NCI-H774 (cell line): ENCODE measurements at places on chromosomes 4 and X.

DNA sequence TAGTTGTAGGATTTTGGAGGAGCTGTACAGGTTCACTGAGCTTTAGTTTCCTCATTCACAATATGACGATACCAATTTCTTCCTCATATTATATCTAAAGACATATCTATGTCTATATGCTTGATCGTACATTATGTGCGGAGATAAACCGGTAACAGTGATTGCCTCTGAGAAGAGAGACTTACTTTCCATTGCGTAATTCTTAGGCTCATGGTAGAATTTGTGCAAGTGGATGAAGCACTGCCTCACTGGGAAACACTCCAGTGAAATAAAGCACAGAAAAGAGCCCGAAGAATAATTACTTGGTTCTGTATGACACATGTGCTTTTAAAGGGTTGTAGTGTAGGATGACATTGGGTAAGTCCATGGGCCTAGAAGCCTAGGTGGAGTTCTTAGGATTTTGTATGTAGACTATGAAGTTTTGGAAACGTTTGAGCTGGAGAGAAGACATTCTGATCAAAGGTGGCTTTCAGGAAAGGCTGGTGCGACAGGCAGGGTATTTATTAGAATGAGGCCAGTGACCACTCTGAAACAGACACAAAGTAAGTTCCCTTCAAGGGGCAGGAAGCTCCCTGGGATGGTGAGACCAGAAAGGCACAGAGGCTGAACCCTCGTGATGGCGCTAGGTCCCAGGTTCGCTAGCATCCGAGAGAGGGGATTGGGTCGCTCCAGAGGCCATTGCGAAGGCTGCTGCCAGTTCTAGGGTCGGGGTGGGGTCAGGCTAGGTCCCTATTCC lies 649 bp upstream of the VBP1 start:
- DNase-seq = no peak

DNA sequence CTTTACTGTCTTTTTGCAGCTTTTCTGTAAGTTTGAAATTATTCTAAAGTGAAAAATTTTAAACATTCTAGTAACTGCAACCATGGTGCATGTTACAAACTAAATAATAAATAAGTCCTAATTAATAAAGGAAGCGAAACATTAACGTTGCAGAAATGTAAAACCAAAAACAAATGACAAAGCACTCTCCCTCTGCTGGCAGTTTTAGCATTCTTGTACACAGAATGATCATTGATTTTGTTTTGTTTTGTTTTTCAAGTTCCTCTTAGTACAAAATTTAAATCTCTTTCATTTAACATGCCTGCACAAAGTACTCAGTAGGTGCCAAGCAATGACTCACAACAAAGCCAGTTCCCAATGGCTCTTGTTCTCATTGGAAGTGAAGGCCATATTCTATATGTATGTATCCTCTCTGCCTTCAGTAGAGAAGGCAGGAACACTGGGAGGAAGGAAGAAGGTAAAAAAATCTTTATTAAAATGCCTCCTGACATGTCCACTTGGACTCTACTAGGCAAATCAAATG lies 13.7 kb upstream of the TMSB4X start:
- DNase-seq = no peak

DNA sequence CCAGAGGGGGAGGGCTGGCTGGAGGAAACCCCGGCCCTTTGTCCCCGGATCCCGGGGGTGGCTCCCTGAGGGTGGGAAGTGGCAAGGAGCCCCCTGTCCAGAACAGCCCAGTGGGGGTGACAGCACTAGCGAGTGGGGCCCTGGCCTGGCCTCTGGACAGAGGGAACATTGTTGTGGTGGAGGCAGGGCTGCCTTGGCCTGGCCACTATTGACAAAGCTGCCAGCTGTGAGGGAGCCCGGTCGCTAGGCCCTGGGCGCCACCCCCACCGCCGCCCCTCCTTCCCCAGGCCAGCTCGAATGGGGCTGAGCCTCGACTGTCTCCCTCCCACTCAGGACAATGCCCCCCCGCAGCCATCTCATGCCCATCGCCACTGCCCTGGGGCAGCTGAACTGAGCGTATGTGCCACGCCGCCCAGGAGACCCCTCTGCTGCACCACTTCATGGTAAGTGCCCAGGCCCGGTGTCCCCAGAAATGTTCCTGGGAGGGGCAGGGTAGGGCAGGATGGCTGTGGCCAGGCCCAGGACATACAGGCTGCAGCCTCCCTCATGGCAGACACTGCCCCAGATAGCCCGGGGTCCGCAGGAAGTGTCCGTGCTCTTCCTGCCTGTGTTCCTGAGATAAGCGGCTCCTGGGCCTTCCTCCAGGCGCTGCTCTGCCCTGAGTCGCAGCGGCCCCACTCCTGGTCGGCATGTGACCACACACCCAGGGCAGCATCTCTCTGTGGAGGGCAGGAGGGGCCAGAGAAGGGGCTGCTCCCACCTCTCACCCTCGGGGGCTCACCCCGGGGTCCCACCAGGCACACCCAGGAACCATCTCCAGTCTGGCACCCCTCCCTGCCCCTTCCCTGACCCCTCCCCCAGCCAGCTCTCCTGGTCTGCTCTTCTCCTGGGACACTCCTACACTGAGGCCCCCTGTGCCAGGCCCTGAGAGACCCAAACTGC lies 1.4 kb downstream of the PLXNB3 start:
- no peak for DNase-seq

DNA sequence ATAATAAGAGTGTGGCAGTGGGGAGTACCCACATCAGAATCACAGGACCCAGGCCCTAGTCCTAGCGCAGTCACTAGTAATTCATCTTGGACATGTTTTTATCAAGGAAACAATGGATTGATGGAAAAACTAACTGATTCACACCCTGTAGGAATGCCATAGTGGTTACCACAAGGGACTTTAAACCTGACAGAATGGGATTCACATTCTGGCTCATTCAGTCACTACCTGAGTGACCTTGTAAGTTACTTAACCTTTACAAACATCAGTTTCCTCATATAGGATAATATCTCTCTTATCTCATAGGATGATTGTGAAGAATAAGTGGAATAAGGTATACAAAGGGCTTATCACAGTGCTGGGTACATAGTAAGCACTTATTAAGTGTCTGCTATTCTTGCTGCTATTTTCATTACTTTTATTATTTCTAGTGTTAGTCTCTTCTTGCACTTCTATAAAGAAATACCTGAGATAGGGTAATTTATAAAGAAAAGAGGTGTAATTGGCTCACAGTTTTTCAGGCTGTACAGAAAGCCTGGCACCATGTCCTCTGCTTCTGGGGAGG lies 247.5 kb upstream of the KLF3 start:
- no peak for DNase-seq

GRCh38 chr4:181427076-181427475 lies 816.1 kb upstream of the TENM3 start:
- DNase-seq = no peak
